HTR-8/SVneo (cell line): ENCODE measurements at places on chromosomes 2 and 18.

- DNase-seq = no peak
Observed at GRCh38 chr18:35610089-35610488, 28.5 kb downstream of the GALNT1 start.

GRCh38 chr2:143029141-143029540 lies 100.1 kb upstream of the ARHGAP15 start:
- no peak for DNase-seq

DNA sequence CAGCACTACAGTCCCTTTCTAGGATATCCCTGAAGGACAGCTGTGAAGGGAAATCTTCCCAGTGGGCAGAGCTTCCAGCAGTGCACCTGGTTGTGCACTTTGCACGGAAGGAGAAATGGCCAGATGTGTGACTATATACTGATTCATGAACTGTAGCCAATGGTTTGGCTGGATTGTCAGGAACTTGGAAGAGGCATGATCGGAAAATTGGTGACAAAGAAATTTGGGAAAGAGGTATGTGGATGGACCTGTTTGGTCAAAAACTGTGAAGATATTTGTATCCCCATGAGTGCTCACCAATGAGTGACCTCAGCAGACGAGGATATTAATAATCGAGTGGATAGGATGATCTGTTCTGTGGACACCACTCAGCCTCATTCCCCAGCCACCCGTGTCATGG lies 582.2 kb downstream of the CPS1 start:
- no peak for DNase-seq

DNA sequence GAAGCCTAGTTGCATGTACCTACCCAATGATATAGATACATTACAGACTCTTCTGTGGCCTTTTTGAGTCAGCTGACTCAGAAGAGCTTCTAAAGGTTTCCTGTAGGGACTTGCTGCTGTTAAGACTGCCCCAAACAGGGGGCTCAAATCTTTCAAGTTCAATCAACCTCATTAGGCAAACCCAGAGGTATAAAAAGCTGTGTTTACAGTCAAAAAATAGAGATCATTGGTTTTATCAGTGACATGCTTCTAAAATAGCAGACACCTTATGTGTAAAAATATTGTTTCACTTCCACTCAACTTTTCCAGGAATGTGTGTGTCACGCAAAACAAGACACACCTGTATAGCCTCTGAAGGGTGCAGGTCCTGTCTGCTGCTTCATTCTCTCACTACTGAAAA lies 624.3 kb upstream of the FANCL start:
- no peak for DNase-seq

- no peak for DNase-seq
Observed at GRCh38 chr2:79131687-79132086, 11.4 kb downstream of the REG1A start.

GRCh38 chr2:45884126-45884525 lies 232.7 kb downstream of the PRKCE start:
- no peak for DNase-seq

- DNase-seq = no peak
Observed at GRCh38 chr18:54205959-54206358, 18.5 kb downstream of the MBD2 start.

GRCh38 chr2:62577994-62578781 lies 72.2 kb upstream of the TMEM17 start:
- DNase-seq = peak; percentile 53

- DNase-seq = no peak
Observed at GRCh38 chr2:8566774-8567468, 114.9 kb upstream of the ID2 start.

GRCh38 chr18:23824669-23825068 lies 135.4 kb downstream of the LAMA3 start:
- no peak for DNase-seq

- DNase-seq = no peak
Observed at GRCh38 chr2:211367711-211368110, 811.3 kb downstream of the CPS1 start.

- peak; percentile 10 for DNase-seq
Observed at GRCh38 chr2:50535971-50536759, 495.8 kb downstream of the NRXN1 start.

DNA sequence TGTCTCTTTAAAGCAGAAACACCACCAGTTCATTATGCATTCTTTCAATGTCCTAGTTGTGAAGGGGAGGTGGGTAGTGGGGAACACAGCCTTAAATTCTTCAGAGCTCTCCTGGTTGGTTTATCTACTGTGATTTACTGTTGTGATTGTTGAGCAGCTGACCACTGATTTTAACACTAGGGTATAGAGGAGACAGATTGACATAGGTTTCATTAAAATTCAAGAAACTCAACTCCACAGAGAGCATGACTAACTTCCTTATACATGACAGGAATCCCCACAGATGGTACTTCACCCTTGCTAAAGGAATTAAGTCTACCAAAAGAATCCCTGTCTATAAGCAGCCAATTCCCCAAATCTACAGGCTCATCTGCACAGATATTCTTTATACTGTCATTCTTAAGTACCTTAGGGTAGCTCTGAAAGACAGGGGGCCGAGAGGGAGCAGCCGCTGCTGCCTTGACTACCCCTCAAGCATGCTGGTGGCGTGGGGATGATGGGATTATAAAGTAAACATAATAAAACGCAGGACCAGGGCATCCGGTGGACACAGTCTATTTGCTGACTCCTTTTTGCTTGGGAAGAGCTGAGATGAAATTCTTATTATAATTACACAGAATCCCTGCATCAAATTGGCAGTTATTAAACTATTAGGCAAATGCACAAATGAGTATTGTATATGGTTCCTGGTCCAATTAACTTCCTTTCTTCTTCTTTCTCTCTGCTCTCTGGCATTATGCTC lies 1377.6 kb upstream of the PIK3C3 start:
- no peak for DNase-seq

GRCh38 chr2:22355816-22356433 lies 1029.1 kb upstream of the KLHL29 start:
- DNase-seq = peak; percentile 14

DNA sequence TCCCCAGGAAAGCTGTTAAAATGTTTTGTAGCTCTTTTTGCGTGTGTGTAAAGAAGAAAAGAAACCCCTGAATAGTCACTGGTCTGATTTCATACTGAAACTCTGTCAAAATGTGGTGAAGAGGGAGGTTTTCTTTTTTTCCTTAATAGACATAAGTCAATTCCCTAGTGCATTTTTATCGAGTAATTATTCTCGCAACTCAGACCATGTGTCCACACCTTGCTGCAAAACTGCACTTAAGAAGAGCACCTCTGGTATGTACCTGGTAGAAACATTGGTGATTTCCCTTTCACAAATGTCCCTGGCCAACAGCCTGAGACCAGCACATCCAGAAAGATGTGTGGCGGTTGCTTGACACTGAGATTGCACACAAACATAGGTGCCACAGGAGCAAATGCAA lies 159.9 kb downstream of the ZNF521 start:
- DNase-seq = no peak

GRCh38 chr18:9428862-9429661 lies 46.3 kb upstream of the RALBP1 start:
- DNase-seq = no peak

DNA sequence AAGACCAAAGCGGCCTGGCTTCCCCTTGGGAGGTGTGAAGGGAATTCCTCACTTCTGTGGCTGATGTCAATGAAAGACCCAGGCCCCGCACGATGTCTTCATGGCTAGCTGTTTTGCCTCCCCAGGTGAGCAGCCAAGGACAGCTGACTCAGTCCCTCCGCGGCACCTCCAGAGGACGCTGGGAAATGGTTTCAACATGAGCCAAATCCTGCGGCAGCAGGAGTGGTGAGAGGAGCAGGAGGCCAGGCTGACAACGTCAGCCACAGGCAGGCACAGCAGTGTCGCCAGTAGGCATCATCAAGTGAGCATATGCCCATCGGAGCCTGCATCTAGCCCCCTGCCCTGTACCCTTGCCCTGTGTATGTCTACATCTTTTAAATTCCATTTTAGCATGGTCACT lies 156.4 kb upstream of the RAB6C start:
- no peak for DNase-seq

GRCh38 chr18:34752056-34752455 lies 42.0 kb downstream of the DTNA start:
- no peak for DNase-seq

DNA sequence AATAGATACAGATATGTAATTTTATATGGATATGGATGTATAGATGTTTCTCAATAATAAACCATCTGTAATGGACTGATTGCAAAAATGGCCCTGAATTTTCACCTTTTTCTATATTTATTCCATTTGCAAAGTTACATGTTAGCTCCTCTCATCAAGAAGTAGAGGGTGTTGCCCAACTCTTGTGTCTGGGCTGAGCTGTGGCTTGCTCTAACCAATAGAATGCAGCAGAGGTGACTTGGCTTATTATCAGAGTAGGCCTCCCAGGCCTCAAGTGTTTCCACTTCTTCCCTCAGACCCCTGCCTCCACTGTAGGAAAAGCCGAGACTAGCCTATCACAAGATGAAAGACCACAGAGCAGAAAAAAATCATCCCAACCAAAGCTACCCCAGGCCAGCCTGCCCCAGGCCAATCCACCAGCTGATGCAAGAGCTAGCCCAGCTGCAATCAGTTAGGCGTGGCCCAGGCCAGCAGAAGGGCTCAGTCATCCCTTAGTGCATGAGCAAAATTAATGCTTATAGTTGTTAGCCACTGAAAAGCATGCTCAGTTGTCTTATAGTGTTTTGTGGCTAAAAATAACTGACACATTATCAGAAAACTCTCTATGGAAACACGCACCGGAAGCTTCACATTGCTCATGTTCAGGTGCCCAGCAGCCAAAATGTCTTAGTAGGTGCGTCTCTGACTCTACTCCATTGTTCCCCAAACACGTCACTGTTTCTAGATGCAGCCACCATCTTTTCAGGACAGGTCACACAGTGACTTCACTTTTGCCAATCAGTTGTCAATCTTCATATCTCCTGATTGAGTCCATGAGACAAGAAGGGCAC lies 464.0 kb downstream of the FBXO15 start:
- DNase-seq = no peak

GRCh38 chr18:825891-826585 lies 14.0 kb upstream of the YES1 start:
- DNase-seq = no peak

- DNase-seq = no peak
Observed at GRCh38 chr2:73444202-73444601, 58.6 kb downstream of the ALMS1 start.

DNA sequence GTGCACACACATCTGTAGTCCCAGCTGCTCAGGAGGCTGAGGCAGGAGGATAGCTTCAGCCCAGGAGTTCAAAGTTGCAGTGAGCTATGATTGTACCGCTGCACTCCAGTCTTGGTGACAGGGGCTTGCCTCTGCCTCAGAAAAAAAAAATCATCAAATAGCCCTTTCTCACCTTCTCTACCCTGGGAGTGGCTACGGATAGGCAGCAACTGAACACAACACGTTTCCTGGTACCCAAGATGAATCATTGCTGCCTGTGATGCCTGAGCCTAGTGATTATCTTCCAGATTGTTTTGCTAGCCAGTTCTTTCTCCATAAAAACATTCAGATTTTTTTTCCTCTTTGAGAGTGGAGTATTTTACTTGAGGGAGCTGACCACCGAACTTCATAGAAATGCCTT lies 13.5 kb downstream of the INPP4A start:
- DNase-seq = no peak

- DNase-seq = no peak
Observed at GRCh38 chr2:177893880-177894279, 178.7 kb downstream of the PDE11A start.

DNA sequence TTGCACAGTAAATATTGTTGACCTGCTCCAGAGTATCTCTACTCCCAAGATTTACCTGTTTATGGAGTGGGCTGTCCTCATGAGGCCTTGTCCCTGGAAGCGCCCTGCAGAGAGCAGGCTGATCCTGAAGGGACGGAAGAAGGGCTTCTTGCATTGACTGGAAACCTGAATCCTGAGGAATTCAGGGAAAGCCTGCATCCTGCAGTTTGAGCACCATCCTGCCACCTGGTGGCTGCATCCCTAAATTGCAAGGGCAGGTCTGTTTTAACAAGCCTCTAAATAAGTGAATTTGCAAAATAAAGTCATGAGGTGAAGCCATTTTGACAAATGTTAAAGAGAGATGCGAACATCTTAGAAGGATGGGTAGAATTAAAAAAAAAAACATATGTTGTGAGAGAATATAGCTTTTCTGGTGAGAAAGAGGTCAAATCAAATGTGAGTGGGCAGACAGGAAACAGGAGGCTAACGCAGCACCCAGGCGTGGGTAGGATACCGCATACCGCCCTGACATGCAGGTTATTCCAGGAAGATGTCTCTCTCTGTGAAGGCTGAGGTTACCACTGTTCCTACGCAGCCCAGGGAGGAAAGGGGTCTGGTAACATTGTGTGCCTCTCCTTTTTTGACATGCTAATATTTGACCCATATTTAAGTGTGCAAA lies 754.9 kb downstream of the RNF144A start:
- no peak for DNase-seq

GRCh38 chr2:88698498-88699233 lies 7.2 kb downstream of the RPIA start:
- no peak for DNase-seq

GRCh38 chr2:120988700-120989511 lies 253.2 kb downstream of the GLI2 start:
- no peak for DNase-seq

- DNase-seq = no peak
Observed at GRCh38 chr2:73414696-73415095, 29.1 kb downstream of the ALMS1 start.

GRCh38 chr2:39492095-39492590 lies 55.1 kb upstream of the MAP4K3 start:
- peak; percentile 69 for DNase-seq

- no peak for DNase-seq
Observed at GRCh38 chr2:240429872-240430491, 5.5 kb upstream of the GPC1 start.

DNA sequence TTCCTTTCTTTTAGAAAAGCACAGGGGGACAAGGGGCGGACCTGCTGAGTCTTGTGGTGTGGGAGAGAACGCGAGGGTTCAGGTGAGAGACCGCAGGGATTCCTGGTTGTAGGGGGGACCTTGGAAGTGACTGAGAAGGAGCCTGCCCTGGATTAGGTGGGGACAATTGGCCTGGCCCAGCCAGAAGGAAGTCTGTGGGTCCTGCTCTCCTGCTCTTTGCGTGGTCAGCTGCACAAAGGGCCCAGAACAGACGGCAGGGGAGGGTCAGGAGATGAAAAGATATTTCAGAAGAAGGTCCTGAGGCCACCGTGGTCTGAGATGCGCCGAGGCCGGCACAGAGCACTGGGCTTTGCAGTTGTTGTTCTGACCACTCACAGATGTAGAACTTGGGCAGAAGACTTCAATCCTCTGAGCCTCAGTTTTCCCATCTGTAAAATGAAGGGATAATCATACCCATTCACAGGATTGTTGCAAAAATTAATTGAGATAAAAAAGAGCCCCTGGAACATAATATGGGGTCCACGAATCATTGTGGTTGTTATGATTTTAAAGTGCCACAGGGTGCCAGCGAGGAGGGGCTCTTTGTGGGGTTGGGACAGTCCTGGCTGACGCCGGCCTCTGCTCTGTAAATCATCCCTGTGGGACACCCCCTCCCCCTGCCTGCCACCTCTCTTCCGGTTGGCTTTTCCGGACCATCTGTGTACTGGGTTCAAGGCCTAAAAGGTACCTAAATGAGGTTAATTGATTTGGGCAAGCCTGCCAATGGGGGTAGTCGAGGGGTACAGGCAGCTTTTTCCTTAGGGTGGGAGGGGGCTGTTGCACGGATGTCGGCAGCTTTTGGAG lies 1.8 kb downstream of the LPIN1 start:
- DNase-seq = no peak
